WTC11 (cell line): ENCODE measurements at places on chromosomes 12 and 14. TPM values are rescaled to one million over a fixed set of nuclear protein-coding genes. Genes with fewer than 3 reads are reported as not detected.

The KRT77 gene
- total RNA-seq: not detected in 3 replicates

GRCh38 chr14:56580221-56580711 lies 668 bp downstream of the TMEM260 start:
- H3K4me1 ChIP-seq: peaks cover 11% of the 10 kb centered on the region
- peak overlapping the region; percentile 57 for H3K27ac ChIP-seq
- H3K36me3 ChIP-seq: no peaks in the 10 kb centered on the region
- H3K27me3 ChIP-seq: no peaks in the 10 kb centered on the region; the same call in 1 of the 2 replicates
- peak overlapping the region; percentile 91 for H3K4me3 ChIP-seq

DNA sequence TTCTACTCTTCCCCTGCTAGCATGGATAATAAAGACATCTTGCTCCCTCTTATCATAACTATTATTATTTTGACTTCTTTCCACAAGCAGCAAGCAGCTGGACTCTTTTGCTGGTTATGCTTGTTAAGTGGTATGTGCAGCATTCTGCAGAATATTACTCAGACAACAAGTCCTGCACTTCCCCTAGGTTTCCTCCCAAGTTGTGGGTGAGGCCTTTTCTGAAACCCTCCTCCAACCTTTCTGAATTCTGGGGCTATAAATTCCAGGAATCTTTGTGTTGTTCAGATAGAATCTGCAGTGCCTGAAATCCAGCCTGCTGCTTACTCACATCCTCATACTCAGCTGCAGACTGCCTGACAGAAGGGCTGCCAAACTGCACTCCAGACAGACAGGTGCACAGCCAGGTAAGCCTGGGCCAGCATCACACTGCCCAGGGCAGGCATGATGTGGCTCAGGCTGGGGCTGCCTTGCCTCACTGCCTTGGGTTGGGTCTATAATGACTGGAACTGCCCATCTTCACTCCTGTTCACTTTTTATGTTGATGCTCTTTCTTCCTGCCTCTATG lies 6.2 kb upstream of the DHRS2 start:
- H3K4me3 ChIP-seq: no peak overlapping the region
- DNase-seq: no peak
- peaks cover 13% of the 10 kb centered on the region for H3K36me3 ChIP-seq
- H3K27me3 ChIP-seq: peaks cover 7% of the 10 kb centered on the region

The GAS2L3 gene
- total RNA-seq: 14.8 to 20.1 TPM (median 17.3 TPM) in 3 replicates

- H3K27ac ChIP-seq: no peak overlapping the region
- H3K36me3 ChIP-seq: peaks cover 34% of the 10 kb centered on the region
Observed at GRCh38 chr14:24123424-24124417, 6.7 kb upstream of the FITM1 start.

DNA sequence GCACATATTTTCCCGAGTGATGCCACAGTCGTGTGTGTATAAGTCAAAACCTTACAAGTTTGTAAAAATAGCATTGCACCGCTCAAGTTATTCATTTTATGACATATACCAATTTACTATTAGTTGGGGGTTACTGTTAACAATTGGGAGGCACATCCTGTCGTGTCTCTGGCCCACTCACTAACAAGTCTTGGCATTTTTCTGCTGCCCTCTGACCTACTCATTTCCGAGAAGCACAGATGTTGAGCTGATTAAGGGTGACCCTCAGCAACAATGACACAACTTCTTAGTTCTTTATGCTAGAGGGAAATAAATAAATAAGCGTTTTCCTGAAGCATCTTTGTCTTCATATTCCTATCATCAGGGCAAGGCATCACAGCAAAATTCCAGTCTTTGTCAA lies 6.8 kb upstream of the ATG14 start:
- no peak overlapping the region for H3K27ac ChIP-seq
- no peaks in the 10 kb centered on the region for H3K4me1 ChIP-seq
- H3K36me3 ChIP-seq: no peaks in the 10 kb centered on the region

The P2RX4 gene
- total RNA-seq: 13.9 to 14.6 TPM (median 14.3 TPM) in 3 replicates

GRCh38 chr12:7787574-7788293 lies 1.5 kb upstream of the NANOG start:
- DNase-seq: peak; percentile 72
- H3K27ac ChIP-seq: peak overlapping the region; percentile 98
- no peaks in the 10 kb centered on the region for H3K27me3 ChIP-seq
- peak overlapping the region; percentile 91 for H3K4me3 ChIP-seq

DNA sequence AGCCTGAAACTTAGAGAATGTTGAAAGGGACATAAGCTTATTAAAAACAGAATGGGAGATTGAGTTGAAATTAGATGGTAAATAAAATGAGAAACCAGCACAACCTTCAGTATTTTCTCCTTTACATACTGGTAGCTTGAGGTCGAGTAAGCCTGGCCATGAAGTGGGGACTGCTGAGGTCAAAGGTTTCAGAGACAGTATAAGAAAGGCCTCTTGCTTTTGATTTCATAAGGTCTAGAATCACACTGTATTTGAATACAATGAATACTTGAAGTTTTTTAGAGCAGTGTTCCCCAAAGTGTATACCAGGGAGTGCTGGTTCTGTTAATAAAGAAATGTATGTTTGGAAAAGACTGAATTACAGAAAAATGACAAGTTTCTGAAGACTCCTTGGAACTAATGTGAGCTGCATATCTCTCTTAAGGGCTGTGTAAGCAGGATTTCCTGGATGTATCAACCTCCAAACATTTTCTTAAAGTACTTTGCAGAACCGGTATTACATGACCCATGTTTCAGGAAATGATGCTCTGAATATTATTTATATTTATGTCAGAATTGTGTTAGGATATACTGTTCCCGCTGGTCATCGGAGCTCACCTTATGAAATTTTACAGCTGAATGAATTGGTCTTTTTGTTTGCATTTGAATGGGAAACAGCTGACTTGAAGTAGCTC lies 85.0 kb downstream of the AKAP6 start:
- no peak overlapping the region for H3K4me3 ChIP-seq
- no peaks in the 10 kb centered on the region for H3K27me3 ChIP-seq
- no peak for DNase-seq
- H3K27ac ChIP-seq: no peak overlapping the region
- H3K4me1 ChIP-seq: peaks cover 30% of the 10 kb centered on the region
- H3K36me3 ChIP-seq: no peaks in the 10 kb centered on the region

The ADGRD1 gene
- total RNA-seq: 0.77 to 0.87 TPM (median 0.80 TPM) in 3 replicates

GRCh38 chr14:51931308-51931707 lies 58.0 kb upstream of the RTRAF start:
- no peak overlapping the region for H3K27ac ChIP-seq
- no peaks in the 10 kb centered on the region for H3K36me3 ChIP-seq
- no peaks in the 10 kb centered on the region for H3K4me1 ChIP-seq
- DNase-seq: no peak
- no peaks in the 10 kb centered on the region for H3K27me3 ChIP-seq

The DNAJC22 gene
- 0.14 to 0.24 TPM (median 0.23 TPM) in 3 replicates for total RNA-seq

- no peaks in the 10 kb centered on the region for H3K36me3 ChIP-seq
- H3K4me1 ChIP-seq: peaks cover 13% of the 10 kb centered on the region
- peaks cover 6% of the 10 kb centered on the region; the same call in 1 of the 2 replicates for H3K27me3 ChIP-seq
- H3K4me3 ChIP-seq: no peak overlapping the region
- no peak overlapping the region for H3K27ac ChIP-seq
- DNase-seq: no peak
Observed at GRCh38 chr14:42947991-42948390, 1341.3 kb downstream of the LRFN5 start.
